NCI-H1436 treated with DMSO at 0.1 percent for 48 hours (cell line): ENCODE measurements at places on chromosomes 2 and 18.

DNA sequence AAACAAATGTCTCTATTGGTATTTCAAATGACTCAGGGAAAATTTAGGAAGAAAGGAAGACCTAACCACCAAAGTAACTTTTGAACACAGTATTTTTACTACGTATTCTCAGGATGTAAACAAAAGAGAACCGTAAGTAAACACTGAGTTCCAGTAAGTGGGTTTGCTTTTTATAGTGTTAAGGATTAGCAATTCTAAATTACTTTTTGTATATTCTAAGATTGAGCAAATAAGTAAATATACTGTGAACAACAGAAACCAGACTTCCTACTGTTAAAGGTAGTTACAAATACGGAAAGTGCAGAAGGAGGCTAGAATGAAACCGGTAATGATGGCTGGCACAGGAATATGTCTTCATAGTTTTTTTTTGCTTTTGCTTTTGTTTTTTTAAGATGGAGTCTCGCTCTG lies 31.5 kb downstream of the SESTD1 start:
- no peak for DNase-seq

- no peak for DNase-seq
These were observed 316.5 kb downstream of the MTX2 start for GRCh38 chr2:176585791-176586190.

- DNase-seq = no peak
These were observed 45.9 kb downstream of the IL1R2 start for GRCh38 chr2:102037681-102038080.

DNA sequence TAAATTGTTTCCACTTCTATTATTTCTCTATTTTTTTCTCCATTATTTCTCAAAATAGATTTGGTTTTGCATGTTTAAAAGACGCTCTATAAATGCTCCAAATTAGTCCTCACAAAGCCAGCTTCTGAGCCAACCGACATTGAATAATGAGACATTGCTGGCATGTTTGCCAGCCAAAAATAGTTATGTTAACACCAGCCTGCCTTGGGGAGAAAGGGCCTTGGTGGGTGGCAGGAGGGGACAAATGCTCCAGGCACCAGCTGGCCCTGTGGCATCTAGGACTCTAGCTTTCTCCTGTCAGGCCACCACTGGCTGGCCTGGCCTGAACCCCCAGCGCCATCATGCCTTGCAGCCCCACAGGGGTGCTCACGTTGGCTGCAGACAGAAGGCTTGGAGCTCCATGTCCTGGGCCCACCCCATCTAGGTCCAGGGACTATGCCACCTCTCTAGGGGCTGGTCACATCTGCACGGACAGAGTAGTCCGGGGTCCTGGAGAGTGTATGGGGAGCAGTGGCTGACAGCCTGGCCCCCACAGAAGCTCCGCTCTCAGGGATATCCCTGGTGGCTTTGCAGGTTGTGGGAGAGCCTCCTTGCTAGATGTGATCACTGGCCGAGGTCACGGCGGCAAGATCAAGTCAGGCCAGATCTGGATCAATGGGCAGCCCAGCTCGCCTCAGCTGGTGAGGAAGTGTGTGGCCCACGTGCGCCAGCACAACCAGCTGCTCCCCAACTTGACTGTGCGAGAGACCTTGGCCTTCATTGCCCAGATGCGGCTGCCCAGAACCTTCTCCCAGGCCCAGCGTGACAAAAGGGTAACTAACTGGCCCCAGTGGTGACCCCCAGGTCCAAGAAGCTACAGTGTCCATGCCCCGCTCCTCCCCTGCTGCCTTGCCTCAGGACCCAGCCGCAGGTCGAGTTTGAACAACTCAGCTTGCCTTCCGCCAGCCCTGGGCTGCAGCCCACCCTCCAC lies 12.5 kb downstream of the ABCG8 start:
- DNase-seq = no peak

DNA sequence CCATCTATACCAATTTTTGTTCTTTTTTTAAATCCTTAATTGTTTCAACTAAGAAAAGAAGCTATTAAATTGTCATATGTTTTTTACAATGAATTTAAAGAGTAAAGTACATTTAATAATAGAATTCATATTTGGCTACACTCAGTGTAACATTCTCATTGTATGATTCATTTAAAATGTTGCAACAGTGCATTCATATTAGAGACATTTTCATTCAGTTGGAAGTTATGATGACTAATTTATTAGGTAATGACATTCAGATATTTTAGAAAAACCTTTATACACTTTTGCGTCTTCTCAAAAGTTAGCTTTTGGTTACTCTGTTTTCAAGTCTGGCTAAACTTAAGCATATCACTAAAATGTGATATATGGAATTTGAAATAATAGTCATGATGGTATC lies 887.5 kb upstream of the NRXN1 start:
- DNase-seq = no peak
